Hindlimb muscle (tissue), 1 donor: ENCODE measurements at places on chromosomes 1 and 21.

DNA sequence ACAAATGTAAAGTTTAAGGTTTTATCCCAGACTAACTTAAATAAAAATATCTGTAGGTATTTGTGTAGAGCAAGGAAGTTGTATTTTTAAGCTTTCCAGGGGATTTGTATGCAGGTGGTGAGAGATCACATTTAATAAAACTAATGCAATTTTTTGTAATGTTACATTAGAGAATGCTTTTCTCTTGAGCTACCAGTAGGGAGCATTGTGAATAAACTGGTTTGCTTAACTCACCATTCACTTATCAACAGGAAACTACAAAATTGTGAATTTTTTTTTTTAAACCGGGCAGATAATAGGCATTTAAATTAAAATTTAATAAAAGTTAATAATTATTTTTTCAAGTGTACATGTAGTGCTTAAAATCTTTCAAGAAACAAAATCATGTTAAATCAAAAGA, 78.6 kb downstream of the IVNS1ABP start:
- no peak for DNase-seq

DNA sequence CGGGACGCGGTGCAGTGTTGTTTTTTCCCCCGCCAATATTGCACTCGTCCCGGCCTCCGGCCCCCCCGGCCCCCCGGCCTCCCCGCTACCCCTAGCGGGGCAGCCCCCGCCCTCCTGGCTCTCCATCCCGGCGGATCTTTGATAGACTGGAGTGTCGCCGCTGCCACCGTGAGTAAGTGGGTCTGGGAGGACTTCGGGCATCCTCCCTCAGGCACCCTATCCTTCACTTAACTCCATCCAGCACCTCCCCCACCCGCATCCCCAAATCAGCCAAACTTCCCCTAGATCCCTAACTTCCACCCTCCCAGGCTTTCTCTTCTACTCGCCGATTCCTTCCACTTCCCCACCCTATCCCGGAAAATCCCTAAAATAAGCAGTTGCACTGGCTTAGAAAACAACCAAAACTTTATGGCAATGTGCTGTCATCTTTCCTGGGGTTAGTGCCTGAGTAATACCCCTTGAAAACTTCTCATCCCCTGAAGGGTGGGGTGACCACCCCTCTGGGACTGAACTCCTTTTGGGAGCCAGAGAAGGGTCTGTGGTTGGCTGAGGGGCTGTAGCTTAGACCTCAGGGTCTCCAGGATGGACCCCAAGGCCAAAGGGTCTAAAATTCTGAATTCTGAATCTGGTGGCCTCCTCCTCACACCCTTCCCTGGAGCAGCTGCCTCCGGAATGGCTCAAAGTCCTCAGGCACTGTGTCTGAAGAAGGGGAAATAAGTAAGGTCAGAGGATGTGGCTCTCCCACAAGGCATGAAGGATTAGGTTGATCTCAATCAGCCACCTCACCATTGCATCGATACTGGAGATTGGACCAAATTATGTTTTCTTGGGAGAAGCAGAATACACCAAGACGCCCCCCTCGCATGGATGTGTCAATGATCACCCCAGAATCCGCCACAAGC, 12.2 kb downstream of the THBS3 start:
- DNase-seq: peak; percentile 49

DNA sequence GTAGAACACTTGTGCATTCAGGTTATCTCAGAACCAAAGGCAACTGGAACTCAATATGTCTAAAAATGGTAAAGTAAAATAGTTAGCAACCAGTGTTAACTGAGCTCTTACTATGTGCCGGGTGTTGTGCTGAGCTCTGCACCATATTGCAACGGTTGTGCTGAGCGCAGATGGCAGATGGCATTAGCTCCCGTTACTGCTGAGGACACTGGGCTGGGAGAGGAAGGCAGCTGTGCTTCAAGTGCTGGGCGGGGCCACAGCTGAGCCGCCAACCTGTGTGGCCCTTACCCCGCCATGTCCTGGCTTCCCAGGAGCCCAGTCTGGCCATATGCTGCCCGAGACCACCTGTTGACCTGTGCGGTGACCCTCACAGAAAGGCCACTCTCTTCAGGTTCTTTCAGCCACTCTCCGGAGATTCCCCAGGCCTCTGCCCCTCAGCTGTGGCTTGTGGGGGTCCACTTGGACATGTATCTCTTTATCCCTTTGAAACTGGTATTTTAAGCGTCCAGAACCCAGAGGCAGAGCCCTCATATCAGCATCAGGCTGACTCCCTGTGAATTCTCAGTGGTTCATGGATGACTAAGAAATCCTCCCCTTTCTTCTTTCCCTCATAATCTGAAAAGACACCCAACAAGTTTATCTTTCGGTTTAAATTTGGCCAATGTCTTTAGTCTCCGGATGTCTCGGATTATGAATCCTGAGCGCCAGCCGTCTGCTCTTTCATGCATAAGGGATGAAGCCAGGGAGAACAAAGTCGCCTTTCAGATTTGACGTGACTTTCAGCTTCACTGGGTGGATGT, 26.4 kb downstream of the LDLRAP1 start:
- DNase-seq: no peak

GRCh38 chr1:110151175-110151669, 928 bp downstream of the SLC6A17 start:
- no peak for DNase-seq

DNA sequence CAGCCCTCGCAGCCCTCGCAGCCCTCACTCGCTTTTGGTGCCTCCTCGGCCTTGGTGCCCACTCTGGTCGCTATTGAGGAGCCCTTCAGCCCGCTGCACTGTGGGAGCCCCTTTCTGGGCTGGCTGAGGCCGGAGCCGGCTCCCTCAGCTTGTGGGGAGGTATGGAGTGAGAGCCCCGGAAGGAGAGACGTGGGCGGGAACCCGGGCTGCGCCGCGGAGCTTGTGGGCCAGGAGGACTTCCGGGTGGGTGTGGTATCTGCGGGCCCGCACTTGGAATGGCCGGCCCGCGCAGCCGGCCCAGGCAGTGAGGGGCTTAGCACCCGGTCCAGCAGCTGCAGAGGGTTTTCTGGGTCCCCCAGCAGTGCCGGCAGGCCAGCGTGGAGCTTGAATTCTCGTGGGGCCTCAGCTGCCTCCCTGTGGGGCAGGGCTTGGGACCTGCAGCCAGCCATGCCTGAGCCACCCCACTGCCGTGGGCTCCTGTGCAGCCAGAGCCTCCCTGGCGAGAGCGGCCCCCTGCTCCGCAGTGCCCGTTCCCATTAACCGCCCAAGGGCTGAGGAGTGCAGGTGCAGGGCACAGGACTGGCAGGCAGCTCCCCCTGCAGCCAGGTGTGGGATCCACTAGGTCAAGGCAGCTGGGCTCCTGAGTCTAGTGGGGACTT, 9.9 kb upstream of the CFHR2 start:
- DNase-seq: no peak
